ENCODE measurements at places on chromosomes 5 and 9.

GRCh38 chr5:58765058-58765457 lies 182.2 kb downstream of the RAB3C start:
- no peak for DNase-seq

- DNase-seq: no peak
Measured at GRCh38 chr9:8223861-8224260, 424.3 kb upstream of the DMAC1 start.

DNA sequence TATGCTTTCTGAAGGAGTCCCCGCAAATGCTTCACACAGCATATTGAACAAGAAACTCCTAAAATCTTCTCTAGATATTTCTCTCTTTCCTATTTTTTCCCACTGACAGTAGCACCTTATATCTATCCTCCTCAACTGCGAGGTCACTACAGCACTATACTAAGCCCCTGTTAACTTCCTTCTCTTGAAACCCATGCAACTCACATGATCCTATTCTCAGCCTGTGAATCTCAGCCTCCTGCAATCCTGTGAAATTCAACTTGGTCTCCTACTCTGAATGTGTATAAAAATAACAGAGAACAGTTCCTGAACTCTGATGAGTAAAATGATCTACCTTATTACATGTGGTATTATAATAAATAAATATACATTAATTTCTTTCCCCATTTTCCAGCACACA lies 6.1 kb upstream of the PLGRKT start:
- DNase-seq: no peak

GRCh38 chr9:32427111-32427873 lies 42.8 kb downstream of the ACO1 start:
- no peak for DNase-seq

- no peak for DNase-seq
Measured at GRCh38 chr5:73387149-73387591, 61.4 kb downstream of the FOXD1 start.

- no peak for DNase-seq
Measured at GRCh38 chr5:61496860-61497259, 164.8 kb downstream of the ZSWIM6 start.

DNA sequence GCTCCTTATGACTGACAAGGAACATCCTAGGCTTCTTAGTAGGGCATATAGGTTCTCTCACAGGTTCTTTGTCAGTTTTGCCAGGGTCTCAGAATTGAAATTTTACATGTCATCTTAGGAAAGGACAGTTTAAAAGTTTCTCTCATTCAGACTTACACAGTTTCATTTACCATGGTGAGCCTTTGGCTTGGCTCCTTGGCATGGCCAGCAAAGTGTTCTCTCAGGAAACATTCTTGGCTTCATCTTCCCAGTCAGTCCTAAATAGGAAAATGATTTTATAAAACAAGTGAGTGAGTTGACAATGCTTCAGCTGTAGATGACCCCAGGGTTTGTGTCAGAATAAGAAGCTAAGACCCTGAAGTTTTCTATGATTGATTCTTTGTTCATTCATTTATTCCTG lies 191.6 kb downstream of the PCSK5 start:
- DNase-seq: no peak

GRCh38 chr9:74095925-74096324 lies 401.2 kb upstream of the RORB start:
- no peak for DNase-seq

DNA sequence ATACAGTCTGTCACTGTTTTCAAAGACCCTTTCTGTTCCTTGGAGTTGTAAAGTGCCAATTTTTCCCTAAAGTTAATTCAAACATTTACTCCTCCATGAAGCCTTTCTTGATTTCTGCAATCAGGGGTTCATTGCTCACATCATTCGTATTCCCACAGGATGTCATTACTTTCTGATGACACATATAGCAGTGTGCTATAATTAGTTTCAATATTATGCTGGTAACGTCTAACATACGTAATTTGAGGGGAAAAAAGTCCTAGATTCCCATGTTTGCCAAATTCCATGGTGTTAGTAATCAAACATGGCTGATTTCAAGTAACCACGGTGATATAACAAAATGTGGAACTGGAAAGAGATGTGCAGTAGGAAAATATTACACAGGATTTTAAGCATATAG lies 468.2 kb upstream of the MEF2C start:
- DNase-seq: no peak

GRCh38 chr5:26519245-26519644 lies 519.1 kb downstream of the CDH9 start:
- DNase-seq: no peak

- DNase-seq: no peak
Measured at GRCh38 chr5:126195410-126196100, 227.7 kb upstream of the GRAMD2B start.

DNA sequence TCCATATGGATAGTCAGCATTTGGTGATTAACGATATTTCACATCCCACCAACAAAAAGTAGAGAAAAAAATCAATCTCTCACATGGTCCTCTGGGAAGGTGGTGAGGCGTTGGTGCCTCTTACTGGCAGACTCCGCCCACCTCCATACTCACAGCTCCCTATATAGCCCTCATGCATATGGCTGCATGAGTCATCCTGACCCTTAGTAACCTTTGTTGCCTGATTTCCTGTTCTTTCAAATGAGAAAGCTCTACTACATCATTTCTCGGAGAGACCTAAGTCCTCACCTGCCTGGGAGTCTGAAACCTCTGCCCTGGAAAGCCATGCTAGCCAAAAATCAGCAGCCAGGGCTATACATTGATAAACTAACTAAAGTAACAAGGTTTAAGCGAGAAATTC lies 33.3 kb upstream of the ABCA1 start:
- DNase-seq: no peak

DNA sequence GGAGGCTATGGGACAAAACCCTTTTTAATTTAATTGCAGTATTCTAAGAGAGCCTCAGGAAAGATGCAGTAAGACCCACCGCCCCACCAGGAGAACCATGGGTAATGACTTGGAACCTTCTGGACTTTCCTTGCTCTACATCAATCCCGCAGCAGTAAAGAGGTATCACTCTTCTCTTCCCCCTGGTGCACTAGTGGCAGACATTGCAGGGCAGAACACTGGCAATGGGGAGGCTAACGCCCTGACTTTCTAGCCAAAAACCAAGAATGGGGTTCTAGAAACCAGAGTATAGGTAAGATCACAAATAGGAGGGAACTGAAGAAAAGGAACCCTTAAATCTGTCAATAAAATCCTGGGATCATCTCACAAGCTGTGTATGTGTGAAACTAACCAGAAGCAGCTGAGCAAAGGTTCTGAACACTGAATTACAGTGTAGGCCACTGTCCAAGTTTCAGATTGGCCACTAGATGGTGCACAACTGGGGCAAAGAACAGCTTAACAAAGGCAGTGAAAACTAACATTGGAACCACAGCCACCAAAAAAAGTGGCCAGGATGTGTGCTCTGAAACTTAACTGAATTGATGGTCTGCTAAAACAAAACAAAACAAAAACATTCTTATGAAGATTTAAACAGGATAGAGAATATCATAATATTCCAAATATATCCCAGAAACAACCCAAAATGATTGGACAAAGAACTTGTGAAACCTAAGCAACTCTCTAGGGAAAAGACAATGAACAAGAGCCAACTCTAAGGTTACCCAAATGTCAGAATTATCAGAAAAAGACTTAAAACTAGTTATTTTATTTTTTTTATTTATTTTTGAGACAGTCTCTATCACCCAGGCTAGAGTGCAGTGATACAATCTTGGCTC lies 6.6 kb upstream of the FAM151B start:
- no peak for DNase-seq
